ENCODE measurements at places on chromosomes 7 and 10.

DNA sequence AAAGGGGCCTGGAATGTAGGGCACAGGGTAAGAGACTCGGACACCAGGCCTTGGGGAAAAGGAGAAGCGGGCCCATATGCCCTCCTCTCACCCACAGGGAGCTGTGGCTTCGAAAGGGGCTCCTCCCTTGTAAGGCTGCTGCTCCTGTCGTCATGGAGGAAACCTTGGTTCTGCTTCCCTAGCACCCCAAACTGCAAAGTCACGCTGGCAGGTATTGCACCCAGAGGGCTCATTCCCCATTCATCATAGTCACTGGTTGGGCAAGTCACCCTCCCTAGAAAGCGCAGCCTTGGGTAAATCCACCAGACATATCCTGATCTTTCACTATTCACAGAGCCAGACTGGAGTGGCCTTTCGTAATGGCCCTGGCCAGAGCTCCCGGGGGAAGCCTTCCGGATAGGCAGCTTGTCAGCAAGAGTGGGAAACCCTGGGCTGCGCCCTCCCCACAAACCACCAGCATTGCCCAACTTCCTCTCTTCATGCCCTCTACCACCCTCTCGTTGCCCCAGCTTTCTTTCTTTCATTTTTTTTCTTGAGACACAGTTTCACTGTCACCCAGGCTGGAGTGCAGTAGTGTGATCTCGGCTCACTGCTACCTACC is 121.0 kb downstream of the HIP1 start:
- no peak for DNase-seq

DNA sequence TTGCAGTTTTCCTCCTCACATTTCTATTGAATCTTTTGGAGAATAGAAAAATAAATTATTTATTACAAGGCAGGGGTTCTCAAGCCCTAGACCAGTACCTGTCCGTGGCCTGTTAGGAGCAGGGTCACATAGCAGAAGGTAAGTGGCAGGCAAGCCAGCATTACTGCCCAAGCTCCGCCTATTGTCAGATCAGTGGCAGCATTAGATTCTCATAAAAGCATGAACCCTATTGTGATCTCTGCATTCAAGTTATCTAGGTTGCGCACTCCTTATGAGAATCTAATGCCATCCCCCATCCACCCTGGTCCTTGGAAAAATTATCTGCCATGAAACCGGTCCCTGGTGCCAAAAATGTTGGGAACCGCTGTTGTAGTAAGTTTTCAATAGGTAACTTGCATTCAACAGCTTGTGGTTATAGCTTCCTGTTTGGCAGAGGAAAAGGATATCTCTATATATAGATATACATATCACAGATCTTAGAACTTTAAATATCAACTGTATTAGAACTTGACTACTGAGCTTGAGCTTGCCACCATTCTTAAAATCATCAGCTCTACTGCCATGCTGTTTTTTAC is 165.1 kb downstream of the AHR start:
- no peak for DNase-seq

DNA sequence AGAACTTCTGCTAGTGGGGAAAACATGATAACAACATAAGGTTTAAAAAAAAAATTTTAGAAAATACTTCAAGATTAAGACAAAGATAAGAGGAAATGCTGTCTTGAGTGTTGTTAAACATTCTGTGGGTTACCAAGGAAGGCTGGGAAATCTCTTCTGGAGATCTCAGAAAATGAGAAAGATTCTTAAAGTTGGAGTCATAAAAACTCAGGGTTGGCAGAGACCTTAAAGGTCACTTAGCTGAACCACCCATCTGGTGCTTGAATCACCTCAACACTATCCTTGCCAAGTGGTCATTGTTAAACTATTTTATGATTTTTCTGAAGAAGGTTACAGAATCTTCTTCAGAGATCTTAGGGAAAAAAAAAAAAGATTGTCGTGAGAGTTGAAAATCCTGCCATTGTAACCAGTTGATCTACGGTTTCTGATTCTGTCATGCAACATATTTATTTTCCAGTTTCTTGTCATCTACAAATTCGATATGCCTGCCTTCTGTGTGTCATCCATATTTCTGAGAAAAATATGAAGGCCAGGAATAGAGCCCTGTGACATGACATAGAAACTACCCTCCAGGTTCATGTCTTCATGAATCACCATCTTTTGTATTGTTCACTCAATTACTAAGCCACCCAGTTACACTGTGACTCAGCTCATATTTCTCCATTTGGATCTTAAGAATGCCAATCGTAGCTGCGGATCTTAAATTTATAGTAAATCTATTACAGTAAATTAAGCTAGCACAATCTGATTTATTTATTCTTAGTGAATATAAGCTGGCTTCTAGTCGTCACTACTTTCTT is 179.2 kb downstream of the ST7 start:
- DNase-seq: peak; percentile 60

DNA sequence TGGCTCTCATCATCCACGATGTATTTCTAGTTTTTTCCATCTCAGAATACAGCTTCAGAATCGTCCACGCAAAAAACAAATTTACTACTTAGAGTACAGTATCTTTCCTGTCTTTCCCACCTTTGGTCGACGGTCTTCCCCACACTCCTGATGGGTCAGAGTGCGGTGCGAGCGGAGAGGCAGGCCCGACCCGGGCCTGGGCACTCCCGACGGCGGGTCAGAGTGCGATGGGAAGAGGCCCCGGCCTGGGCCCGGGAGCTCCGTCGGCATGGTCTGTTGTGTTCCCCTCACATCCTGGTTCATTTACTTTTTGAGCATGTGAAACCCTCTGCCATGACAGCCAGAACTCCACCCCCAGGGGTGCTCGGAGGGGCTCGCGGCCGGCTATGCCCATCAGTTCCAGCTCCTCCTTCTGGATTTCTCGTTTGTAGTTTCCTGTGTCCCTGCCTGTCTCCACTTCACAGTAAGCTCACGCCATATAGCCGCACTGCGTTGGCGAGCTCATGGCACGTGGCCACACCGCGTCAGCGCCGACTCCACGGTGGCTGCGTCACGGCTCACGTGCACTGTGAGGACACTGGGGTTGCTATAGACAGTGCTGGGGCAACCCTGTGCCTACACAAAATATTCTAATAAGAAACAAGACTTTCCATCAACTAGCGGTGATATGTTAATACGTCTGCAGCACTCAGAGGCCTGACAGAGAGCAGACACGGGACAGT is 7.8 kb downstream of the COX19 start:
- DNase-seq: no peak

DNA sequence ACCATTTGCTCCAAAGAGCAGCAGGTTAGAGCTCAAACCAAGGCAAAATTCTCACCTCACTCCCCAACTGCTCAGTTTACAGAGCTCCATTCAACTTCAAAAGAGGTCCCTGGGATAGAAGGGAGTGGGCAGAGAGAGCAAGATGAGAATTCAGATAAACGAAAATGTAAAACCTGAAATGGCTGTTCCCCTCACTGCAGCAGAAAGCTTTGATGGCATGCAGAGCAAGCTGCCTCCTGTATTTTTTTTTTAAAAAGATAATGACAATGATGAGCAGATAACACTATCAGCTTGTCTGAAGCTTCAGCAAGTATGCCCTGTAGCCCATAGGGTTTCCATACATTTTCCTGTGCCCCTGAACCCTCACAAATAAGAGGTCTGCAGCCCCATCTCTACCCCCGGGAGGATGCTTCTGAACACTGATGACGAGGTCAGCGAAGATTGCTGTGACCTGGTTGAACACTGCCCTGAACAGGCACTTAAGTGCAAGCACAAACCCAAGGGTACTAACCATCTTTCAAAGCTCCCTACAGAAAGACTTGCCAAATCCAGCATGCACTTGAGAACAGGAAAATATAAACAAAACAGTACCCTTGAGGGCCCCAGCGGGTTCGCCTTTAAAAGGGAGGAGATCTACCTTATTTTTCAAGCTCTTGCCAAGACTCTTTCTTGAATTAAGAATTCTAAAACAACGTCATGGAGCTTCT is 81.3 kb downstream of the GLI3 start:
- DNase-seq: no peak

DNA sequence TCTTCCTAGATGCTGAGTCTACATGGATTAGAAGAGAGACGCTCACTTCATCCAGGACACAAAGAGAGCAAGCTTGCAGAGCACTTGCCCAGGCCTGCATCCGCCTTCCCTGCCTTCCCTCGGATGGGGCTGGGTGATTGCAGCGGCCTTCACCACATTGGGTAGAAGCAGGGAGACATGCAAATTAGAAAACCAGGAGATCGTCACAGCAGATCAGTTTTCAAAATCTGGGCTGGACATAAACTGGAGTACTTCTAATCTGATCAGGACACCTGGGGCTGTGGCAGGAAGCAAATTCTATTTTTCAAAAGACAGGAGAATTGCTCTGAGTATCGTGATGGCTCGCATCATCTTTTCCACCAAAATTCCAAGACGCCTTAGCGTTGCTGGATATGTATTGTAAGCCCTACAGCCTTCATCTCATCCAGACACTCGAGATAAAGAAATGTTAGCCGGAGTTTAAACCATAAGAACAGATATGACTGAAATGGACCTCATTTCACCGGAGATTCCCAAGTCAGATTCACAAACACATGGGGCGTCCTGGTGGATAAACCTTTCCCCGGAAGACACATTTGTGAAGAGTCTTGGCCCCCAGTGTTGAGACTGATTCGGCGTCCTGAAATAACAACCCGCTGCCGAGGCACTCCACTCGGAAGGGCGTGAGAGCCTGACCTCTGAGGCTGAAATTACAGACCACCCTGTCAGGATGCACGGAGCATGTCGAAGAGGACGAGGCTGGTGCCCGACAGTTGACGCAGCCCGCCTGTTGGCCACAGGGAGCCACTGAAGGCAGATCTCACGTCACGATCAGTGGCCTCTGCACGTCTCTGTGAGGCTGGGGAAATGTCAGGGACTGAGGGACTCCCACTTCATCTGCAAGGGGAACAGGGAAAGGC is 91.2 kb upstream of the PARD3 start:
- DNase-seq: no peak

DNA sequence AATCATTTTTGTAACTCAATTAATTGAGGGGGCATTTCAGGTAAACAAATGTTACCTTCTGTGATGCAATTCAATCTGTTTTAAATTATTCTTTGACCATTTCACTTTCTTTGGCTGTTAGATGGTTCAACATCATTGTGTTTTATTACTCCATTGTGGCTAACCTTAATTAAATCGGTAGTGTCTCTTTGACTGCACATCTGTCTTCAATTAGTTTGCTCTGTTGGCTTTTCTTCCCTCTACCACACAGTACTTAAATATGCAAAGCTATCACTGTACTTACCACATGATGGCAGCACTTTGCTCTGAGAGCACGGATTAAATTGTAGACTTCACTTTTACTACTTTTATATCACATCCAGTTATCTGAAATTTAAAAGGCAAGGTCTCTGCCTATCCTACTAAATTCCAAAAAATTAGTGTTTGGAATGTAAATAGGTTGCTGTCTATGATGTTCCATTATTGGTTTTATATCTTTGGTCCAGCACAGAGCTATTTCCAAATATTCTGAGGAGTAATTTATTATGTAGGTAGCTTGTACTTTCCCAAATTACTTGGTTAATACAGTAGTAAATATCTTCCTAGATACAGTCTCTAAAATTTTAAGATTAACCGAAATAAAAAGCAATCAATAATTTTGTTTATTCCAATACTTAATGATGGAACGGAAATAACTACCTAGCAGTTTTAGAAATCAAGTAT is 352.0 kb downstream of the PCLO start:
- DNase-seq: peak; percentile 79

Measured in myocyte (in vitro differentiated cells).